Stimulated activated CD4-positive, alpha-beta T cell treated with anti-CD3 and anti-CD28 coated beads, Interleukin-12 subunit alpha, Interleukin-12 subunit beta, amount 100 ng/mL, for 4 hours (primary cell): ENCODE measurements at places on chromosomes 7 and 10.

DNA sequence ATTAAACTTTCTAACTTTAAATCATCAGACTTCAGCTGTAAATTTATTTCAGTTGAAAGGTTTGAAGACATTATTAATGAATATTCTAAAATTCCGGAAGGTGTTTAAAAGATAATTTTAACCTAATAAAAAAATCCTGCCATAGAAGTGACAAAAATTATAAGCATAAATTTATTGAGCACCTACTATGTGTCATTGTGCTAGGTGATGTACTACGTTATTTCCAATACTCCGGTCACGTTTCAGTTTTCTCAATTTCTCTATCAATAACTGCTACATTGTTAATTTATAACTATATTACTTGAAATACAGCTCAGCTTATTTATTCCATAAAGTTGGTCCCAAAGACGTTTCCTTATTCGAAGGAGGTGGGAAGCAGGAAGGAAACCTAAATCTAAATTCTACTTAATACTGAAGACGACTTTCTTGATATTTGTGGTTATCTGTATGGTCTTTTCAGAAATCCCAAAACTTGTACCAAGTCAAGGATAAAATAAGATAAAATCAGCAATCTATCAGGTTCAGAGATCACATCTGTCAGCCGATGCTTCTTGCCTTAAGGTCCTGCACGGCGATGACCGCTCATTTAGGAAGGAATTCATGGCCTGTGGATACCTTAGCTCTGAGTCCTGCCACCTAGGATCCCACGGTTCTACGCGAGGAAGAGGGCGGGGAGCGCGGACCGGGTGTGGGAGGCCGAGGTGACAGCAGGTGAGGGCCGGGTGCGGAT is 1.2 kb upstream of the ZEB1 start:
- peak; percentile 72 for DNase-seq

- DNase-seq: no peak
These were observed 29.7 kb downstream of the PPIF start for GRCh38 chr10:79376751-79377556.

- no peak for DNase-seq
These were observed 791.2 kb downstream of the GRID1 start for GRCh38 chr10:85575441-85575840.

DNA sequence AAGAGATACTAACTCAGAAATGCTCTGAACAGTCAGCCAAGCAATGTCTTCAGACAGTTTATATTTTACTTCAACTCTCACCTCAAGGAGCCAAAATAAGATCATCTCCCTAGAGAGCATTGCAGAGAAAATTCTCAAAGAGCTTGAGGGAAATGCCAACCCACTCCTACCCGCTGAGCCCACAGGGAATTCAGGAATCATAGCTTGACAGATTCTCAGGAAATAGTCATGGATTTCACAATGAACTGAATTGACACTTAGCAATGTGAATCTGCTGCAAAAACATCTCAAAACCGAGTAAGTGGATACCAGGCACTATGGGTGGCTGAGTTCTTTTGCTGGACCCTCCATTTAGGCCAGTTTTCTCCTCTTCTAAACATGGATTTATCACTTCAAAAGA is 9.8 kb upstream of the PLAC9 start:
- no peak for DNase-seq

DNA sequence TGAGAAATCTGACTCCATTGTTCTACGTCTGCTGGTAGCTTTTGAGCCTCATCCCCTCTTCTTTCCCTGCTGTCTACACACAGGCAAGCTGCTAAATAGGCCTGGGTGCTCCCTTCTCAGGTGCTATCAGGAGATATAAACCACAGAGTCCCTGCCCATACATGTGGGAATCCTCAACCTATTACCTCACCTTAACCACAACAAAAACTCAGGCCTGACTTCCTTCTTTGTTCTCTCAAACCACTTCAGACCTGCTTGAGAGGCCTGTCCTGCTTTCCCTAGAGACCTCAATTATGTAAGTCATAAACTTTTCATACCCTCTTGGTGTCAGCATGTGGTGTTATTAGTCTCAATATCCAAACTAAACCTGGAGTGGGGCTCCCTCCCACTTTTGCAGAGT is 75.0 kb upstream of the MAGI2 start:
- DNase-seq: no peak

GRCh38 chr7:77473229-77474005 is 57.3 kb upstream of the GSAP start:
- no peak for DNase-seq

GRCh38 chr10:4129866-4130477 is 345.0 kb upstream of the KLF6 start:
- DNase-seq: no peak

DNA sequence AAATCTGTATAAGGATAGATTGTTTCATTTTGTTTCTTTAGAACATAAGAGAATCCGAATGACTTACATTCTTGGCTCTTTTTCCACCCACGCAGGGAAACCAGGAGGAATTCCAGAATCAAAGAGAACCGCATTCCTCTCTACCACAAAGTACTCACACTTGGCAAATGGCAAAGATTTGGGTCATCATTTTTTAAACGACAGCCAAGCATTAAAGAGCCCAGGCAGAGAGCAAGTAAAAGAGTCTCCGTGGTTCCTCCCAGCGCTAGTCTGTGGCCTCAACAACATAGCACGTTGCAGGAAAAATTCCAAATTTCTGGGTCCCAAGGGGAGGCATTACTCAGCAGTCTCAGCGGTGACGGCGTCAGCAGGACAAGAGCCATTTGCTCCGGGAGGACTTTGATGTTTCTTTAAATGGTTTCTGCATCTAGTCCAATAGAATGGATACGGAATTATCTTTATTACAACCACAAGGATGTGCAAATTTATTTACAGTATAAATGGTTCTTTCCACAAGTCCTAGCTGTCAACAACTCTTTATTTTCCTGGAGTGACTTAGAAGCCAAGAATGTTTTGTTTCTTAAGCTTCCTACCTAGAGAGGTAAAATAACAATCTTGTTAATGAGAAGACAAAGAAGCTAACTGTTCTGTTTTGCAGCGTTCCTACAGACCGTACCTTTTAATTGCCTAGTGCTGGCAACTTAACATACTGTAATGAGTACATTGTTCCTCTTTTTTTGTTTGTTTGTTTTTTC is 232.5 kb downstream of the SKIDA1 start:
- DNase-seq: no peak

DNA sequence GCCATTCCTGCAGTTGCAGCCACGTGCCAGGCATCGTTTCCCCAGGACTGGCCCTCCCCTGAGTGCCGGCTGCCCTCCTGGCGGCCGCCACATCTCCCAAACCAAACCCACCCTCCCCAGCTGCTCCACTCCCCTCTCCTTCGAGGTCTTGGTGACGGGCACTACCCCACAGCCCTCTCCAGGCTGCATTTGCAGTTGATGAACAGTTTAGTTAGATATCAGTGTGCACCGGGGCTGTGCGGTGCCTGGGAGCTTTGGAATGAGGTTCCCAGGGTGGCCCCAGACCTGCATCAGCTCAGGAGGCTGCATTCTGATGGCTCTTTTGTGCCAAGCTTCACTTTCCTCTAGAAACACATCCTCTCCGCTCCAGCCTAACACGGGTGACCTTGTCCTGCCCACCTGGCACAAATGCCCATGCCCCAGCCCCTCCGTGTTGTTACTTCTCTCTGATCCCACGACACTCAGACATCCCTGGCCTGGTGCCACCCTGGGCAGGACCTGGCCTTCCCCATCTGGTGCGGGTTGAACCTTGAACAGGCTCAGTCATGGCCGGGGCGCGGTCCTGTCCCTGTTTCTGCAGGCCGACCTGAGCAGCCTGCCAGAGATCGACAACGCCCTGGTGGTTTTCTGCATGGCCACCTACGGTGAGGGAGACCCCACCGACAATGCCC is 14.5 kb downstream of the TMEM120A start:
- DNase-seq: no peak

GRCh38 chr10:103139803-103140202 is 53.3 kb downstream of the NT5C2 start:
- DNase-seq: no peak

DNA sequence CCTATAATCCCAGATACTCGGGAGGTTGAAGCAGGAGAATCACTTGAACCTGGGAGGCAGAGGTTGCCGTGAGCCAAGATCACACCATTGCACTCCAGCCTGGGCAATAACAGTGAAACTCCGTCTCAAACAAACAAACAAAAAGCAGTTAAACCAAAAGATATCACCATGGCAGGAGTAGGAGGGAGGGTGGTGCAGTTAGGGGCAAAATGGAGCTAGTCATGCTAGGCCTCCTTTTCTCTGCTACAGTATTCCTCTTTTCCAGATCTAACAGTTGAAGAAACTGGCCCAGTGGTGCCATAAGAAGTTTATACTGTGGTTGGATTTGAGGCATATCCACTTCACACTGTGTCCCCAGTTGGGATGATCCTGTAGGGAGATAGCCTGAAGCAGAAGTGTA is 261.6 kb downstream of the SKIDA1 start:
- DNase-seq: no peak

DNA sequence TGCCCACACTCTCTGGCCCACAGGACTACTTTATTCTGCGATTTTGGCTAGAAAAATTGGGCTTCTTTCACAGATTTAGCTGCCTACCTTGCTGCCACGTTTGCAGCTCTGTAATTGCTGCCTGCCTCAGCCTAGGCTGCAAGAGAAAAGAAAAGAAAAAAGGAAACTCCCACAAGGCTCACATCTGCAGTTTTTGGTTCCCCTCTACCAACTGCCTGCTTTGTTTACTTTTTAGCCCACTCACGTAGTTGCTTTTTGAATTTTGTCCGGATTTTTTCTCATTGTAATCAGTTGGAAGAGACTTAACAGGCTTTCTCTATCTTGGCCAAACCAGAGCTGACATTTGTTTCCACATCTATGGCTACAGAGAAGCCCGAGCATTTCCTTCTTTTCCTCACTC is 24.3 kb downstream of the SUN3 start:
- no peak for DNase-seq

- no peak for DNase-seq
These were observed 5.2 kb downstream of the TACR2 start for GRCh38 chr10:69411476-69411875.

DNA sequence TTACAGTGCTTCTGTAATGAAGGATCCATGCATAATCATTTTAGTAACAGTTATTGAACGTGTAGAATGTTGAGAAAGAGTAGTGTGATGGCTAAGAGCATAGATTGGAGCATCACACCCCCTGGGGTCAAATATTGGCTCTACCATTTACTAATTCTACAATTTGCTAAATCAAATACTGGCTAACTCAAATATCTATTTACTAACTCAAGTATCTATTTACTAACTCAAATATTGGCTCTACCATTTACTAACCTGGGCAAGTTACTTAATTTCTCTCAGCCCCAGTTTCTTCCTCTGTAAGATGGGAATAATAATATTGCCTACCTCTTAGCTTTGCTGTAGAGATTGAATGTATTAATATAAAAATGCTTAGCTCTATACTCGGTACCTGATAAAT is 64.0 kb downstream of the CDK14 start:
- DNase-seq: no peak

GRCh38 chr10:32471232-32471631 is 25.3 kb downstream of the CCDC7 start:
- DNase-seq: no peak

DNA sequence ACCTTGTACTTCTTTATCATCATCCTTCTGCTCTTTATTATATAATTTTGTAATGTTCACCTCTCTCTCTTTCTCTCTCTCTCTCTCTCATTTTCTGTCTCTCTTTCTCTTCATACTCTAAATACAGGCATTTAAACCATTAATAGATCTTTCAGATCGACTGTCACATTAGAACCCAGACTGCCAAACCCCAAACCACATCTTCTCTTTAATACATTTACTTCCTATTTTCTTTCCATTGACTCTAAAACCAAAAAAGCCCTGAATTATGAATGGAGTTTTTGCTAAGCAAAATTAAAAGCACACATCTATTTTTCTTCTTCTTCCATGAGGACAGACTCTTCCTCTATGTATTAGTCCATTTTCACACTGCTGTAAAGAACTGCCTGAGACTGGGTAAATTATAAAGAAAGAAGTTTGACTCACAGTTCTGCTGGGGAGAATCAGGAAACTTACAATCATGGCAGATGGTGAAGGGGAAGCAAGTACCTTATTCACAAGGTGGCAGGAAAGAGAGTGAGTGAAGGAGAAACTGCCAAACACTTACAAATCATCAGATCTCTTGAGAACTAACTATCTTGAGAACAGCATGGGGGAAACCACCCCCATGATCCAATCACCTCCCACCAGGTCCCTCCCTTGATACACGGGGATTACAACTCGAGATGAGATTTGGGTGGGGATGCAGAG is 272.7 kb upstream of the MGMT start:
- DNase-seq: no peak

GRCh38 chr10:44706745-44707144 is 204.4 kb upstream of the TMEM72 start:
- no peak for DNase-seq

DNA sequence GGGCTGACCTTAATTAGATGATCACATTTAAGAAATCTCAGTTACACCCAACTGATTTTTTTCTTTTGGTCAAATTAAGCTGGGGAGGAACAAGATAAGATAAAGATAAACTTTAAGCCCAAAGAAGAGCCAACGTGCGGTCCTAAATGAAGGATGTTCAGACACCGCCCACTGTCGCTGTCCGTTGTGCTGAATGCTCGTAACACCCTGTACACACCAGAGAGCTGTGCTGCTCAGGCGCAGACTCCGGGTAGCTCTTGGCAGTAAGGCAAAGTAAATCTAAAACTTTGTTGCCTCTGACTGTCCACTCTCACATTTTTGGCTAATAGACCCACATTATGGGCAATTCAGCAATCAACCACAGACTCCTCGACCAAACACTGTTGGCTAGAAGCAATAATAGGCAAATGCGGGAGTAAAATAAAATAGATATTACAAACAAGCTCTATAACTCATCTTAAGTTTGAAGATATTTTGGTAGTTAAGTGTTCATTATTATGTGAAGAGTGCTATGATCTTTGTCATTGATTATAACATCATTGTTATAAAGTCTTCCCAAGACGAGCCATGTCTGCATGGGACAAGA is 57.1 kb downstream of the PLPP4 start:
- peak; percentile 3 for DNase-seq

- DNase-seq: no peak
These were observed 125.7 kb upstream of the KCTD7 start for GRCh38 chr7:66503036-66503370.

GRCh38 chr7:30181736-30182522 is 47.1 kb downstream of the MTURN start:
- DNase-seq: no peak

GRCh38 chr10:4653160-4653559 is 172.8 kb upstream of the AKR1E2 start:
- no peak for DNase-seq

DNA sequence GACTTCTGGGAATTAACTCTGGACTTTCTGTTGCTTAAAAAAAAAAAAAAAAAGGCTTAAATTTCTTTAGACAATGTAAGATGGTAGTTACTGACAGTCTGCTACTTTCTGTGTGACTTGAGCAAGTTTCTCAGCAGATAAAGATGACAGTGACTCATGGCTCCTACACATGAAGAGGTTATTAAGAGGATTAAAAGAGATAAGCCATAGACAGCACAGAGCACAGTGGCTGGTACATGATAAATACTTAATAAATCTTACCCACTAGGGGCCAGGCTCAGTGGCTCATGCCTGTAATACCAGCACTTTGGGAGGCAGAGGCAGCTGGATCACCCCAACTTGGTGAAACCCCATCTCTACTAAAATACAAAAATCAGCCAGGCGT is 174.8 kb downstream of the JAZF1 start:
- DNase-seq: no peak
